Activated CD4-positive, alpha-beta T cell treated with anti-CD3 and anti-CD28 coated beads, Interleukin-2, Interleukin-6, amounts not matched to agents 100 ng/mL and 50 ng/mL, durations not matched to agents 16 hours and 8 hours (primary cell): ENCODE measurements at places on chromosomes 11 and 22.

DNA sequence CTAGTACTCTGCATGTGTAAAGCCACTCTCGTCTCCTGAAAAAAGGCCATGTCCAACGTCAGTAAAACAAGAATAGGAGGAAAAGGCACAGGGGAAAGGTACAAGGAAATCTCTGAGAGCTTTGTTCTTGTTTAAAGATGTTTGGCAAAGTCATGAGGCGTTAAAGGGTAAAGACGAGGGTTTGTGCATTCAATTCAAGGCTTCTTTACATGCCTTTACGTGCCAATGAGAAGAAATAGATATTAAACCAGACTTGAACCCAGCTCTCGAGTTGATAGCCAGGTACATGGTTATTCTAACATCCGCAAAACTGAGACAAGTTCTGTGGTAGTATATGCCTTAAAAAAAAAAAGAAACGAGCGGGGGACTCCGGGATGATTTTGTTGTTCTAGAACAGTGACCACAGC lies 704 bp upstream of the CFL1 start:
- no peak for DNase-seq

- DNase-seq, result no peak
Observed at GRCh38 chr11:134541355-134541754, 129.3 kb upstream of the B3GAT1 start.

- DNase-seq, result no peak
Observed at GRCh38 chr11:111310088-111310487, 11.7 kb downstream of the POU2AF3 start.

DNA sequence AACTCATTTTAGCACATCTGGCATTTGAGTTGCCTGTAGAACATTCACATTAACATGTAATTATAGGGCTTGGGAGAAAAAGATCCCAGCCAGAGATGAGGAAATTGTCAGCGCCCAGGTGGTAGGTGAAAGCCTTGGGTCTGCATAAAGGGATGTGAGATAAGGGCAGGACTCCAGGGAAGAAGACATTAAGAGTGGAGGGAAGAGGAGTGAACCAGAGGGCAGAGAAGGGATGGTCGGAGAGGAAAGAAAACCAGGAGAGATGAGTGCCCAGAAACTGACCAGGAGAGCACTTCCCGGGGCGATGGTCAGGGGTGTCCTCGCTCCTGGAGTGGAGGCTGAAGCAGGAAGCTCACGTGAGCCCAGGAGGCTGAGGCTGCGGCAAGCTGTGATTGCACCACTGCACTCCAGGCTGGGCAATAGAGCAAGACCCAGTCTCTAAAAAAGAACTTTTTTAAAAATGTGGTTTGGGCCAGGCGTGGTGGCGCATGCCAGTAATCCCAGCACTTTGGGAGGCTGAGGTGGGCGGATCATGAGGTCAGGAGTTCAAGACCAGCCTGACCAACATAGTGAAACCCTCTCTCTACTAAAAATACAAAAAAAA lies 20.3 kb upstream of the DGKZ start:
- no peak for DNase-seq

DNA sequence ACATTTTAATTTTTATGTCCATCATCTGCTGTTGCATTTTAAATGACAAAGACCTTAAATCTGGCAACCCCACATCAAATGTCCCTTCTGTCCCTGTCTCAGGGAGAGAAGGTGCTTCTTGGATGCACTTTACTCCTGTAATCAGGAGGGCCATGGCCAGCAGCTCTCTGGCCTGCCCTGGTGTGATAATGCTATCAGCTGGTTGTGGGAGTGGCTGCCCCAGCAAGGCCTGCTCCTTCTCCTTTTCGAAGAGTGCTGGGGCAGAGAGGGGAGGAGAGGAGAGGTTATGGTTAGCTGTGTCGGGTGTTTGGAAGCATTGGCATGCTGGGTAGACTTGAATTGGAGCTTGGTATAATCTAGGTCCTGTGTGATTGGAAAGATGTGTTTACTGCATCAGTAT lies 12.8 kb downstream of the TNRC6B start:
- DNase-seq, result no peak

- DNase-seq, result peak; percentile 2
Observed at GRCh38 chr11:123718063-123718462, 23.4 kb downstream of the ZNF202 start.

- peak; percentile 34 for DNase-seq
Observed at GRCh38 chr11:76672431-76673175, 2.1 kb upstream of the LRRC32 start.

DNA sequence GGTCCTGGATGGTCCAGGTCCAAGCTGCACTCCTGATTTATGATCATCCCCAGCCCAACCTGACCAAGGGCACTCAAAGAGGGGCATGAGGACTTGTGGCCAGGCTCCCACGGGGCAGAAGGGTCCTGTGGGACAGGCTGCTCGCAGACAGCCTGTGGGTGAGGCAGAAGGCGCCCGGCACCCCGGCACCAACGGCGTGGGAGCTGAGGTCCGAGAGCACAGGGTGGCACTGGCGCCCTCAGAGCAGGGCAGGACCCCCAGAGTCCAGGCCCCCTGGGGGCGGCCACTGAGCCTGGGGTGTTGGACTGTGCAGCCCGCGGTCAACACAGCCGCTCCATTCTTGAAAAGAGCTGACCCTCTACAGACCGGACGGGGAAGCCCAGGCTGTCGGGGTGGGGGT lies 3.3 kb downstream of the IL17REL start:
- DNase-seq, result no peak

GRCh38 chr22:43331069-43331451 lies 12.1 kb downstream of the SCUBE1 start:
- DNase-seq, result no peak

GRCh38 chr11:85132851-85133585 lies 494.1 kb downstream of the DLG2 start:
- no peak for DNase-seq

DNA sequence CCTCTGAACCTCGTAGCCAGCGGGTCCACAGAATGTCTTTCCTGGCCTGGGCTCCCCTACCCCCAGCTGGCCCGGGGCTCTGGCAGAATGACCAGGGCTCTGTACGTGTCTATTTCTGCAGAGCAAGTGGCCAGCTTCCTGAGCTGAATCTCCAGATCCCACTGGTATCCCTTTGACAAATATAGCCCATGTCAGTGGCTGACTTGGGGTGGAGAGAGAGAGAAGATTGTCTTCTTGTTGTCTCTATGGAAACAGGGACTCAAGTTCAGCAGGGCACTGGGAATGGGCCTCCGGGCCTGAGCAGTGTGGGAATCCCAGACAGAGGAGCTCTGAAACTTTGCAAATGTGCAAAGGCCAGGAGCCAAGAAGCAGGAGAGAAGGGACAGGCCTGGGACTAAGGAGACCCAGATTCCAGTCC lies 33.9 kb downstream of the ANO1 start:
- DNase-seq, result no peak

DNA sequence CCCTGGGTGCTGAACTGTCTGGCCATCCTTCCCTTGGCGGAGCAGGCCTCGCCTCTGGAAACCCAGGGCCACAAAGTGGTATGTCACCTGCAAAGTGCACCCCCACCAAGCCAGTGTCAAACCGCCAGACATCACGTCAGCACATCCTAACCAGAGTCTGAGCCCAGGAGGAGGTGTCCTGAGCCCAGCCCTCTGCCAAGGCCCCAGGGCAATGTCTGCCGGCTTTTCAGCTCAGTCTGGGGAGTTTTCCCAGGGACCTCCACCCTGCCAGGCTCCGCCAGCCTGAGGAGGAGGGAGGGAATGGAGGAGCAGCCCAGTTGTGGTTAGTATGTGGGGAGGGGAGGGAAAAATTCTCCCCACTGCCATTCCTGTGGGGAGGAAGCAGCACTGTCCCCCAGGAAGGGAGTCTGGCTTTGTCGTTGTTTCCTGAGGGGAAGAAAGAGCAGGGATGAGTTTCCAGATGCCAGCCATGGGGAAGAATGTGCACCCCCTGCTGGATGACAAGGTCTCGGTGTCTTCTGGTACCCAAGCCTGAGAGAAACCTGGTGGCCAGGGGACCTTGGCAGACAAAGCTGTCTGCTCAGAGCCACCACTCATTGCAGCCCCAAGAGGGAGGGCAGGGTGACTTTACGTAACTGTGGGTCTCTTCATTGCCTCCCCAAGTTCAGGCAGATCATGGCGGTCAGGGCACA lies 81.4 kb upstream of the CD82 start:
- DNase-seq, result no peak

DNA sequence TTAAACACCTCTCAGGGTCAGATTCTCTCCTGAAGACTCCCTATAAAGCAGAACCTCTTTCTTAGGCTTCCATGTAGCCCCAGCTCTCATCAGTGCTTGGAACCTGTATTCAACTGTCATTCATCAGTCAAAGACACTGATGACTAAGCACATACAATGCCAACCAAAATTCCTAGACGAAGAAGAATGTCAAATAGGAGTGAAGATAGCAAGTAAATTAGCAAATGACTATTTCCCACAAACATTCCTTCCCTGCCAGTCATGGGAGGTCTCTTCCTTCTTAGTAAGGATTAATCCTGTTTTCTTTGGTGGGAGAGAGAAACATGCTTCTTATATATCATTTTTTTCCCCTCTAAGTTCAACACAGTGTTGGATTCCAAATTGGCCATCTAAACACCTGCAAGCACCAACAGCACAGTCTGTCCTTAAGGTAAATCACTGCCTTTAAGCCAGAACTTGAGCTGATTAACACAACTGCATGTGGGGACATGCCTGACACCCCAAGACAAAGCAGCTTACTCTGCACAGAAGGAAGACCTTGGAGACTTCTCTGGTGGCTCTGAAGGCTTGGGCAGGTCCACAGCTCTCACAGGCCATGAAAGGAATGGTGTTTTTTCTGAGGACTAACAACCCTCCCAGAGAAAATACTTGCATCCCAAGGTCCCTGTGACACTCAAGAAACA lies 47.5 kb upstream of the ME3 start:
- DNase-seq, result no peak

- no peak for DNase-seq
Observed at GRCh38 chr22:24830205-24830979, 24.4 kb downstream of the SGSM1 start.

- DNase-seq, result no peak
Observed at GRCh38 chr22:40552070-40552469, 84.4 kb downstream of the MRTFA start.

DNA sequence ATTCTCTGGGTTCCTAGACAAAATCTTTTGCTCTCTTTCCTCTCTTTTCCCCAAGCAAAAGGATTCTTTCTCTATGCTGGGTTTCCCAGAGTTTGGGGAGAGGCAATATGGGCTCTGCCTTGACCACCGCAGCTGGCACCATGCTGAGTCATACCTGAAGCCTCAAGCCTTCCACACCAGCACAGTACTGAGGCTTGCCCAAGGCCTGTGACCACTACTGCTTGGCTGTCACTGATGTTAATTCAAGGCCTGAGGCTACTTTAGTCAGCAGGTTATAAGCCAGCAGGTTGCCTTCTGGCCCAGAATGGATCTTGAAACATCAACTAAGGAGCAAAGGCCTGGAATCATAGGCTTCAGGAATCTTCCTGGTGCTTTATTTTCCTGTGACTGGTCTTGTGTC lies 185.3 kb downstream of the DYNC2H1 start:
- DNase-seq, result no peak

GRCh38 chr11:5923794-5924193 lies 18.3 kb upstream of the OR56A3 start:
- no peak for DNase-seq

GRCh38 chr22:35452351-35452781 lies 52.4 kb downstream of the MCM5 start:
- DNase-seq, result no peak

DNA sequence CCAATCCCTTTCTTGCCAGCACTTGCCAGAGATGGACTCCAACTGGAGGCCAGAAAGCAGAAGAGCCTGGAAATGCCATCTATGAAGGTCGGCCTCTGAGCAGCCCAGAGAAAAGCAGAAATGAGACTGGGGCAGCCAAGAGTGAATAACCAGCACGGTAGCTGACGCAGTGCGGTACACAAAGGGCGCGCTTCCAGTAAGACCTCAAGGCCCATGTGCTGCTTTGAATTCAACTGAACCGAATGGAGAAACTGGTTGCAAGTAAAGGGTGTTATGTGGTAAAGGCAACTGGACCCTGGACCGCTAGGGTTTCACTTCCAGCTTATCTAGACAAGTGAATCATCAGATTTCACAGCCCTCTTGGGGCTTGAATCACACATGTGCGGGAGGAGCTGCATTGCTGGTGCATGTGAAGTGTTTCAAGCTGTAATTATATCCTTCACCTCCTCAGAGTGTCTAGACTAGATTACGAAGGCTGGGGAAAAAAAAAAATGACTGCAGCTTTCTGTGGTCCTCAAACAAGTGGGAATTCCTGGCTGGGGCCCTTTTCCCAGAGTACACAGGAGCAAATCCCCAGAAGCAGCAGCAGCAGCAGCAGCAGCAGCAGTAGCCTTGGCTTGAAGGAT lies 128.9 kb downstream of the CCDC34 start:
- DNase-seq, result no peak

DNA sequence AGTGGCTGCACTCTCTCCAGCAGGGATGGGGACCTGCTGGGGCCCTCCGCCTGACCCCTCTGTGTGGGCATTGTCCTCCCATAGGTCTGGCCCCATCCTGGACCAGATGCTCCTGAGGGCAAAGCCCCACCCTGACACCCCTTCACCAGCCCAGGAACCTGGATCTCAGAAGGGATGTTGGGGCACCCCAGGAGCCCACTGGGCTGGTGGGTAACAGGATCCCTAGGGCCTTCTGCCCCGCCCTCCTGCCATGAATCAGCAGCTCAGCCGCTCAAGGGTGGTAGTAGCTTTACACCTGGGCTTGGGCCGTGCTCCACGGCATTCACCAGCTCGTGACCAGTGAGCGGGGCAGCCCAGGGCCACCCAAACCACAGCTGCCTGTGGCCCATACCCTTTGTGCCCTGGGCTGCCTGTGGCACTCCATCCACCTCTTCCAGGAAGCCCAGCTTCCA lies 1.0 kb upstream of the MAPK12 start:
- peak; percentile 25 for DNase-seq

DNA sequence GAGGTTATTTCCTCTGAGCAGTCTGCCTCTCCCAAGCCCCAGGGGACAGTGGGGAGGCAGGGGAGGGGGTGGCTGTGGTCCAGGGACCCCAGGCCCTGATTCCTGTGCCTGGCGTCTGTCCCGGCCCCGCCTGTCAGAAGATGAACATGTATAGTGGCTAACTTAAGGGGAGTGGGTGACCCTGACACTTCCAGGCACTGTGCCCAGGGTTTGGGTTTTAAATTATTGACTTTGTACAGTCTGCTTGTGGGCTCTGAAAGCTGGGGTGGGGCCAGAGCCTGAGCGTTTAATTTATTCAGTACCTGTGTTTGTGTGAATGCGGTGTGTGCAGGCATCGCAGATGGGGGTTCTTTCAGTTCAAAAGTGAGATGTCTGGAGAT lies 3.1 kb downstream of the PIM3 start:
- no peak for DNase-seq

DNA sequence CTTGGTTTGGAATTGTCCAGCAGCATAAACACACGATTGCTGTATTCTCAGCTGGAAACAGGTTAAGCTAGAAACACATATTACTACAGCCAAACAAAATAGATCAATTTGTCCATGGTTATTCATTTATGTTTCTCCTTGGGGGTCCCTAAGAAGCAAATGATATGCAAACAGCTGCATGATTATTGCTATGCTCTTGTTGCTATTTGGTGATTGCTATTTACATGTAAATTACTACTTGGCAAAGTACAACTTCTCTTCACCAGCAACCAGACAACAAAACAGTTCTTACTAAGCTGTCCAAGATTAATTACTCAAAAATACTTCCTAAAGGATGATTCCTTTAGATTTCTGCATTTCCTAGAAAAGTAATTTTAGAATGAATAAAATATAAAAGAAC lies 567.9 kb upstream of the ARHGAP42 start:
- DNase-seq, result no peak
